Breast epithelium (tissue), 4 donors: ENCODE measurements at places on chromosomes 13 and 19.

GRCh38 chr13:25971047-25971446, 80.8 kb downstream of the SHISA2 start:
- no peak for DNase-seq

- no peak for DNase-seq
Measured at GRCh38 chr13:112074139-112074865, 7.4 kb downstream of the SOX1 start.

GRCh38 chr13:103031332-103031873, 34.8 kb downstream of the SLC10A2 start:
- no peak for DNase-seq

DNA sequence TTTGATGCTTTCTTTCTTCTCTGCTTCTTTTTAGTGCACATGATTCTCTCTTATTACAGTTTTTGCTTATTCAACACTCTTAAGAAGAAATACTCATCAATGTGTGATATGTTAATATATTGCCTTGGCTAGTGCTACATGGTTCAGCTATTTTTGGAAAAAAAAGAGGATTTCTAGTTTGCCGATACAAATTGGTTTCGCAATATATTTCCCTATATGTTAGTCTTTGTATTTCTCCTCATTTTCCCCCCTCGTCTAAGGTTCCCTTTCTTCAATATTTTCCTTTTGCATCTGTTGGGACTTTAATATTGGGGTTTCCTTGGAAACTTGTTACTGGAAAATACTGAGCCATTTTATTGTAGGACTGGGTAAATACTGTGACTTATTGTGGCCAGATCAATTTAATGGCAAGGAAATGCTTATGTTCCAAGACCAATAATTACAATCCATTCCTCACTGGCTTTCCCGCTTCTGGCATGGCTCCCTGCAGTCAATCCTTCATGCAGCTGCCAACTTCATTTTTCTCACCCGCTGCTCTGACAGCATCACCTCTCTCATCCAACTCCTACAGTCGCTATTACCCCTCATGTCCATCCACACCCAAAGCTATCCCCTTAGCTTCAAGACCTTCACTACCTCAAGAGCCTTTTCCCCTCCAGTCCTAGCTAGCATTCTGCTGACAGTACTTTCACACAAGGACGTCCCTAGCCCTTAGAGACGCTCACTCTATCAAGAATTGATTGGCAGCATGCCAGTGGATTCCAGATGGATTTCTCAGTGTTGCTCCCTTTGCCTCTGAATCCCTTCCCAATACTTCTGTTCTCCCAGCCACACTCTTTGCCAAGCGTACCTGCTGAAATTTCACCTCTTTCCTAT, 280.1 kb upstream of the TMTC4 start:
- no peak for DNase-seq

DNA sequence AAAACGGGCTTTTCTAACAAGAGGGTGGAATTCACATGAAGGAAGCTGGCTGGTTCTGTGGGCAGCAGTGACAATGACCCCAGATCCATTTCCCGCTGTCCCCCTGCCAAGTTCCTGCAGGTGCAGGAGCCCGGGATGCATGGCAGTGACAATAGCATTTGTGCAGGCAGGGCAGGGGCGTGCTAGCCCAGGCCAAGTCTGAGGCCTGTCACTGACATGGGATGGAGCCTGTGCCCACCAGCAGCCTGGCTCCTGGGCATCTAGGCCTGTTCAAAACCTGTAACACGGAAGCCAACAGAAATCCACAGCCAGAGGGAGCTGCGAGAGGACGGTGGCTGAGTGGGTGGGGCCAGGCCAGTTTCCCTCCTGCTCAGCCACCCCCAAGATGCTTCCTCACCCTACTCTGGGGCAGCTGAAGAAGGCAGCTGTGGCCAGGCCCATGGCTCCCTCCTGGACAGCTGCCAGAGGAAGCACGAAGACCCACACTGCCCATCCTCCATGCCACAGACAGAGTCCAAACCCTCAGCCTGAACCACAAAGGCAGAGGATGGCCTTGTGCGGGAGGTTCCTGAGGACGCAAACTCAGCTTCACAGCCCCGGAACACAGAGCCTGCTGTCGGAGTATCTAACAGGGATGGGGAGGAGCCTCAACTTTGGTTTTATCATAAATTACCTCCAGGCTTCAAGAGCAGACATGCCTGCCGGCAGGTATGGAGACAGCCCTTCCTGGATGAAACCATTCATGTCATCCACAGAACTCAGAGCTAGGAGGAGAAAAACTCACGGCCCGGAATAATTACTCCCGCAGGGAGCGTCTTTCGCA, 74.0 kb downstream of the CEBPG start:
- peak; percentile 31 for DNase-seq

GRCh38 chr19:49297403-49297802, 27.6 kb downstream of the SLC6A16 start:
- no peak for DNase-seq
